ENCODE measurements at places on chromosomes 7 and 10. TPM values are rescaled to one million over a fixed set of nuclear protein-coding genes. Genes with fewer than 3 reads are reported as not detected.

The DENND11 gene
- total RNA-seq: 44.0 TPM

The PRPS1L1 gene
- total RNA-seq: not detected

The CYP3A7 gene
- not detected for total RNA-seq

The TMEM229A gene
- not detected for total RNA-seq

The ITGA8 gene
- total RNA-seq: not detected

The AKR1C8 gene
- total RNA-seq: 1.4 TPM

The OR2A1 gene
- not detected for total RNA-seq

The MUC12 gene
- not detected for total RNA-seq

The WDR86 gene
- total RNA-seq: not detected

The C10orf67 gene
- total RNA-seq: 0.20 TPM

The RABGEF1 gene
- total RNA-seq: 22.9 TPM

The ZNF438 gene
- 3.1 TPM for total RNA-seq

The RAB18 gene
- total RNA-seq: 81.2 TPM

The AGAP3 gene
- 25.4 TPM for total RNA-seq

The CASP7 gene
- total RNA-seq: 44.9 TPM

The NPTX2 gene
- not detected for total RNA-seq

The LRRC17 gene
- total RNA-seq: not detected

The ZNF736 gene
- 23.2 TPM for total RNA-seq

The WEE2 gene
- 0.12 TPM for total RNA-seq

The LIPJ gene
- not detected for total RNA-seq

The FAM13C gene
- not detected for total RNA-seq

The PTEN gene
- 94.9 TPM for total RNA-seq

The NPSR1 gene
- not detected for total RNA-seq

The TEX36 gene
- total RNA-seq: not detected

The GCK gene
- total RNA-seq: not detected

The WIPF3 gene
- not detected for total RNA-seq

The IFT22 gene
- 6.0 TPM for total RNA-seq

The GPR22 gene
- not detected for total RNA-seq

The TMEM72 gene
- not detected for total RNA-seq

The STEAP1B gene
- total RNA-seq: 0.41 TPM

The SLC12A9 gene
- 52.4 TPM for total RNA-seq

The LRIT1 gene
- total RNA-seq: not detected

The PDCD11 gene
- 61.4 TPM for total RNA-seq

The PON1 gene
- total RNA-seq: not detected

Measured in T-helper 1 cell treated with Interleukin-12 subunit alpha and Interleukin-12 subunit beta and Interleukin-4 antibody, amounts not matched to agents 30 ng/mL and 1 ng/mL, for 36 hours (primary cell).